NCI-H510A (cell line): ENCODE measurements at places on chromosomes 6 and 20.

- DNase-seq, result peak; percentile 68
Observed at GRCh38 chr6:1970151-1970561, 275.2 kb downstream of the GMDS start.

DNA sequence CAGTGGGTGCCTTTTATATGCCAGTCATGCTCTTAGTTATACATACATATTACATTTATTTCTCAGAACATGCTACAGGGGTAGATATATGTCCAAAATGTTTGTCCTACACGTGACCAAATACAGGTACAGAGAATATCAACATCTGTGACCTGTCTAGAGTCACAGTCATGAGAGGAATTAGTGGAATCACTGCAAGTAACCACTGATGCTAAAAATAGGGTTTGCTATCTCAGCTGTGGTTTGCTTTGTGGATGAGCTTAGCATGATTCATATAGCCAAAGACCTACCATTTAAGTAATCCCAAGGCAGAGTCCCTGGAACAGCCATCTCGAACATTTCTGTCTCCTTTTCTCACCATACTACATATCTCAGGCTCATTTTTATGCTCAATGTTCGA lies 32.3 kb downstream of the GSTA3 start:
- no peak for DNase-seq

DNA sequence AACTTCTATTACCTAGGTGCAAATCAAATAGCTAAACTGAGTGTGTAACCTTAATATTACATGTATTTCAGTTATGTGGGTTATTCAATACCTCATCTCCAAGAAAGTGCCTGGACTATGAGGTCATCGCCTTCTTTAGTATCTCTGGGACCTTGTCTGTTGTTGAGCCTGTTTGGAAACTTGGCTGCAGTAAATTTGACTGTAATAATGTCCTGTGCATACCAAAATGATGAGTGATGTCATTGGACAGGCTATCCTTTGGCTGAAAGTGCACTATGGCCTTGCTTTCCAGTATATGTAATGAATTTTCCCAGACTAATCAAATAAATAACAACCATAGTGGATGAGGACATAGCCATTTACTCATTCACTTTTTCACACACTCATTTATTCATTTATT lies 455.1 kb downstream of the ADGRB3 start:
- DNase-seq, result no peak

GRCh38 chr6:38110481-38110971 lies 291.0 kb downstream of the ZFAND3 start:
- no peak for DNase-seq

DNA sequence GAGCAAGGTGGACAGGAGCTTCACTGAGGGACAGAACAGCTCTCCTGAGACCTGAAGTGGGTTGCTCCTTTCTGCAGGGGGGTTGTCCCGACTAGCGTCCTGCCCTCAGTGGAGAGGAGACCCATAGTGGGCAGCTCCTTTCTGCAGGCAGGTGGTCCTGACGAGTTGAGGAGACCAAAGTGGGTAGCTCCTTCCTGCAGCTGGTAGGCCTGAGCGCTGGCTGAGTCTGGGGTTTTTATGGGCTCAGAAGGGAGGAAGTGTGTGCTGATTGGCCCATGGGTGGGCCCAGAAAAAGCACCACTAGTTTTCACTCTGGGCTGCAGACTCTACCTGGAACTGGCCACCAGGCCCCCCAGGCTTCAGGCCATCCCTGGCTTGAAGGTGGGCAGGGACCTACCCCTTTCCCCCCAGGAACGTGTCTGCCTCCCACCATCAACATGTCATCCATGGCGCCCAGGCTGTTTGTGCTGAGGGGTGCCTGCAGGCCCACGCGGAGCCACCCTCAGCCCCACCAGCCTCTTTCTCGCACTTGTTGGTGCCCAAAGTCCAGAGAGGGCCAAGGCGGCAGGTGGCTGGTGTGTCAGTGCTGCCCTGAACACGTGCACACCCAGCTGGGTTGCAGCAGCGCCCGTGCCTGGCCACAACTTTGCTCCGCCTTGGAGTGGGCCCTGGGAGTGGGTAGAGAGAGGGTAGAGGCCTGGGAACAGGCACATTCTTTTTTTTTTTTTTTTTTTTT lies 1.6 kb upstream of the DEK start:
- DNase-seq, result no peak

DNA sequence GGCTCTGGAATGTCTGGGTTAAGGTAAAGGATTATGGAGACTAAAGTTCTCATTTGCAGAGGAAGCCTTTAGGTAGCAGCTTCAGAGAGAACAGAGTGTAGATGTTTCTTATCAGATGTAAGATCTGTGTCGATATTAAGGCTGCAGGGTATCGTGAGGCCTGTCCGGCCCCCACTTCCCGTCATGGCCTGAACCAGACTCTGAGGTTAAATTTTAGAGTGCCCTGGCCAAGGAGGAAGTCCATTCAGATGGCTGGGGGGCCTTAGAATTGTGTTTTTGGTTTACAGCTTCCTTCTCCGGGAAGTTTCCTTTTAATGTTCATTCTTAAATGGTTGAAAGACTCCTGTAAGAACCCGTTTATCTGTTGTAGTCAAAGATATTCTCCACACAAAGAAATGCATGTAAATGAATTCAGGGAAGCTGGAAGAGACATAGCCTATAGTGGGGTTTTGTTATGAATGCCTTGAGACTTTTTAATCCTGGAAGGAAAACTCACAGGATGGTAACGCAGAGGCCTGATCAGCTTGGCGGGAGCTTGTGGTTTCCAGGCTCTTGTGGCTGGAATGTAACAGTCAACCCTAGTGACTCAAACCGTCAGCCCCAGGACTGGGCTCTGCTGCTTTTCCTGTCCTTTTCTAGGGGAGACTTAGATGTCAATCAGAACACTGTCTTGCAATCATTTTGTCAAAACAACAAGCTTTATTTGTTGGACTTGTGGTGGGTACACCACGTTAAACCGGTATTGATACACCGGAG lies 34.7 kb downstream of the KIF25 start:
- DNase-seq, result no peak

DNA sequence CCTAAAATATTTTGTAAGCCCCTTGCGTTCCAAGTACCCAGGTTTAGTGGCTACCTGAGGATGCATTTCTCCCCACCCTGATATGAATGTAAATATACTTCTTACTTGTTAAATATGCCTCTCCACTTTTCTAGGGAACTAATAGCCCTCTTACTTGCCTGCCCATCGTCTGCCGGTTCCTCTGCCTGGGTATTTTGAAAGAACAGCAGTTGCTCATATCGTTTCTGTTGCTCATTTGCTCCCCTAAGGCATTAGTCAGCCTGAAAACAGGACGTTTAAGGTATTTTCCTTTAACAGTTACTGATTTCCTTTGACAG lies 141.3 kb upstream of the CARMIL1 start:
- DNase-seq, result no peak

DNA sequence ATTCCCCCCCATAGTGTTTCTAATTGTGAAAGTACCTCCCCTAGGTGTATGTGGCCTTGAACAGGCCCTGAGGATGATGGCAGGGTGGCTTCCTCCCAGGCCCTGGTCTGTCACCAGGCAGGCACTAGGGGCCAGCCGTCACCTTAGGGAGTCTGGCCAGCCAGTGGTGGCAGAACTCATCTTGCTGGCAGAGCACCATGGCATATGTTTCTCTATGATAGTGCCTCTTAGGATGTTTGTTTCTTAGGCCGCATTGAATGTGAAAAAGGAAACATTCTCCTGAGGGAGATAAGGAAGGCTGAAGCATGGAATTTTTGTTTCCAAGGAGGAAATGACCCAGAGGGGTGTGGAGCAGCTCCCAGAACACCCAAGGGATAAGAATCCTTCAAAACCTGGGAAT lies 45.2 kb upstream of the KLHL31 start:
- no peak for DNase-seq

GRCh38 chr6:91482498-91482897 lies 895.6 kb upstream of the MAP3K7 start:
- no peak for DNase-seq

GRCh38 chr6:19035461-19036195 lies 648.5 kb downstream of the RNF144B start:
- DNase-seq, result no peak

DNA sequence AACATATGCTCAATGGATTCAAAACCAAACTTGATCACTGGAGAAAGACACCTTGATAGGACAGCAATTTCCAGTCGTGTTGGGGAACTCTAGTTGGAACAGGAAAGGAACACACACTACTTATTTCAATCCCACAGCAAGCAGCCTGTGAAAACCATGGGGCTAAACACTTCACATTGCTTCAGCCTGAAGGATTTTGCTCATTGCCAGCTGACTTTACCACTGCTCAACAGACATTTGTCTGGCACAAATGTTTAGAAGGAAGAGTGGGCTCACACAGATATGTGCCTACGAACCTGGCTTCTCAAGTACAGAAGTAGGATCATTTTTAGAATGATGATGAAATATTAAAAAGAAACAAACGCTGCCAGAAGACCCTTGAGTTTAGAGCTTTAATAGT lies 598.1 kb downstream of the PHF3 start:
- DNase-seq, result no peak
